ENCODE measurements at places on chromosomes 3 and 15. TPM values are rescaled to one million over a fixed set of nuclear protein-coding genes. Genes with fewer than 3 reads are reported as not detected.

GRCh38 chr15:22979238-22980188 is 655 bp downstream of the CYFIP1 start:
- no peak for DNase-seq

DNA sequence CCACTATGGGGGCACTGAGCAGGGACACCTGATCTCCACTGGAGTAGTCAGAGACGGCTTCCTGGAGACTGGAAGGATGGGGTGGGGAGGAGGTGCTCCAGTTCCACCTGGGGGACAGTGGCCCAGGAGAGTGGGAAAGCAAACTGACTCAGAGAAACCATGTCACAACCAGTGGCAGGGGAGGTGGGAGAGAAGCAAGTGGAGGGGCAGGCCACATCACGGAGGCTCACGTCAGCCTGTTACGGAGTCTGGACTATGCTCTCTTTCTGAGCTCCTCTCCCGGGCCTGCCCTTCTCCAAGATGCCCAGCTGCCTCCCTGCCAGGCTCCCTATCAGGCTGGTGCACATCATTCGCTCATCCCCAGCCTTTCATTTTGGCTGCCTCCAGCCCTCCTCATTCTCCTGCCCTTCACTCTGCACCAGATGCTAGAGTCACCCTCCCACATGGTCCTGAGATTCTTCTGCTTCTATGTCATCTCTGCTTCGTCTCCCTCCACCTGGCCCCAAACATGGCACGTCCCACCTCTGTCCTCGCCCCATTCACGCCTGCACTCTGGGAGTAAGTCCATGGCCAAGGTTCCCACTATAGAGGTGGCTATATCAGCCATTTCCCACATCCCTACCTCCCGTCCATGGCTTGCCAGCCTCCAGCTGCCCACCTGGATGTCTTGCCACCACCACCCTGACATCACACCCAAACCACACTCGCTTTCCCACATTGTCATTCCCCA is 100.3 kb downstream of the ADCY5 start:
- DNase-seq = no peak

Gene ADIPOQ
- not detected for polyA plus RNA-seq

GRCh38 chr3:72270072-72270681 is 485.2 kb upstream of the PROK2 start:
- DNase-seq = no peak

DNA sequence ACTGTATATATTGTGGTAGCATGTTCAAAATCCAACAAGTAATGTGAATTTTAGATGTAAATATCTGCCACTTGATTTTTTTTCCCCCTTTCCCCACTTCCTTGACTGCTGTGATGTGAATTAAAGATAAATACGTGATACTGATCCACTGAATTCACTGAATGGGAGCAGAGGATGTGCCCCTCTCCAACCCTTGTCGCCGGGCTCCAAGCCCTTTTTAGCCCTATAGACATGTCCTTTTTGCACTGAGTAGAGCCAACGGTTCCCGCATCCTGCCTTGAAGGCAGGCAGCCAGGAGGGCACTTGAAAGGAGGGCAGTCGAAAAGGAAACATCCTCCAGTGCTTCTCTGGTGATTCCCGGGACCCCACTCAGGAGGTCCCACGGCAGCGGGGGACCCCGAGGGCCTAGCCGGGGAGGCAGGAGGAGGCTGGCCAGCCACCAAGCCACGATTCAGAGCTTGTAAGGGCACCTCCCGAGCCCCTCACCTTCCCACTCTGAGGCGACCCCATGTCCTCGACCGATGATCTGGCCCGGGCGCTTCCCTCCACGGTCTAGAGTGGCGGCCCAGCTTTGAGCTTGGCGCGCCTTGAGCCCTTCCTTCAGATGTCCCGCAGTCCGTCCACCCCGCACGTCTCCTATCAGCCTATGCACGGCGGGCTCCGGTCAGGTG is 901 bp upstream of the MANF start:
- DNase-seq = no peak

Gene AP4E1
- polyA plus RNA-seq = 4.7 TPM

Gene UBA5
- polyA plus RNA-seq = 33.7 TPM

DNA sequence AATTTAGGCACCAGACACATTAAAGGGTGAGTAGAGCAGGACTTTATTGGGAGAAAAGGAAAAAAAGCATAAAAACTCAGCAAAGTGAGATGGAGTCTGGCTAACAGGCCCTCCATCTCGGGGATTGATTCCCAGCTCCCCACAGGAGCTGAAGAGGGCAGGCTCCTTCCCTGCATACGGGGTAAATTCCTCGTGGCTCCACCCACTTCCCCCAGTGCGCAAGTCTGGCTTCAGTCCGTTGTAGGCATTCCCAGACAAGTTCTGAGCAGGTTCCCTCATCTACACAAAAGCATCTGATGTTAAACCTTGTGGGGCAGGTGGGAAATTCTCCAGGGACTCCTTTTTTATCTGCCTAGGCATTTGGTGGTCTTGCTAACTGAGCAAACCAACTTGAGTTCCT is 722.6 kb downstream of the ZNF385D start:
- DNase-seq = no peak
